Neural crest cell (in vitro differentiated cells): ENCODE measurements at places on chromosomes 4 and X. TPM values are rescaled to one million over a fixed set of nuclear protein-coding genes. Genes with fewer than 3 reads are reported as not detected.

DNA sequence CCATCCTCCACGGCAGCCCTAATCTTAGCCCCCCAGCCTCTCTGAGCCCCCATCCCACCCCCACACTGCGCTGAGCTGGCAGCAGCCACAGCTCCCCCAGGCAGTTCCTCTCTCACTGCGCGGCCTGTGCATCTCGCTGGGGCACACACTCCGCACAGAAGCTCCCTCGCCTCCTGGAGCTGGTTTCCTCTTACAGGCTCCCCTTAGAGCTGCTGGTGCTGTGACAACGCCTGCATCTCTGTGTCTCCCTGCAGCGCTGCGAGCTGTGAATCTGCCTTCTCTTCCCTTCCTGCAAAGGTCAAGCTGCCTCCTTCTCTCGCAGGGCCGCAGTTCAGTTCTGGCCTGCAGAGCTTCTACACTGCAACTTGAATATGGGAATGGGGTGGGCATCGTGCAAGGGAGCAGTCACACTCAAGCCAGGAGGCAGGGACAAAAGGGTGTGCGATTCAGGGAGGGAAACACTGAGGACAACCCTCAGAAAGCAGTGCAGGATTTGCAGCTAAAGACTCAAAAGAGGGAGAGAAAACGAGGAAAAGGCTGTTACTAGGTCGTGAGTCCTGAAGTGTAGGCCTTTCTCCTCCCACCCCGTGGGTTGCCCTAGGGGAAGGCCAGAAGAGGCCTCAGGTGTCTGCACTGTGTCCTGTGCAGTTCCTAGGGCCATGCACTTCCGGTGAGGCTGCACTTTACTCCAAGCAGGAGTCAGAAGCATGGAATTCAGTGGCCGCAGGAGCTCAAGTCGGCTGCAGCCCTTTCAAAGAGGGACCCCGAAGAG, 87.0 kb downstream of the BCOR start:
- no peak for DNase-seq

DNA sequence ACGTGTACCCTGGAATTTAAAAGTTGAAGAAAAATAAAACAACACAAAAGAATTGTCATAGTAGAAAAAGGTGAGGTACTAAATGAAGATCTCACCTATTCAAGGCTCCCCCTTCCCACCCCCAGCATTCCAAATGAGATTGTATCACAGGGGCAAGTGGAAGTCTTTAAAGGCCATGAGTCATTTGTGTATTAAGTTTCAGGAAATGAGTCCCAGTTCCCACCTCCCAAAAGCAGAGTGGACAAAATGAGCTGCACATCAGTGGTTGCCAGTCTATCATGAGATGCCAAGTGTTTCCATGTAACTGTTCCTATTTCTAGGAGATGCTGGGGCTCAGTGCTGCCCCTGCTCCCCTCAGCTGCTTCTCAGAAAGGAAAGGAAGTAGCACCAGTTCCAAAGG, 20.1 kb downstream of the ARHGEF9 start:
- DNase-seq, result no peak

GRCh38 chr4:125111323-125111722, 203.4 kb upstream of the FAT4 start:
- no peak for DNase-seq

The FGFBP2 gene
- total RNA-seq, result 0.28 TPM in 1 of 2 replicates, not detected in the other
